CD14-positive monocyte (primary cell): ENCODE measurements at places on chromosomes 2 and 18. TPM values are rescaled to one million over a fixed set of nuclear protein-coding genes. Genes with fewer than 3 reads are reported as not detected.

The SCYGR4 gene
- not detected for polyA plus RNA-seq

The ZNF892 gene
- 0.73 TPM for polyA plus RNA-seq

The FHOD3 gene
- not detected for polyA plus RNA-seq

The STK16 gene
- polyA plus RNA-seq: 16.7 TPM

The METTL8 gene
- polyA plus RNA-seq: 9.8 TPM

The ATG4B gene
- polyA plus RNA-seq: 58.9 TPM

The SMIM21 gene
- polyA plus RNA-seq: not detected

The PLB1 gene
- 35.8 and 36.6 TPM in 2 replicates for polyA plus RNA-seq

The STPG4 gene
- polyA plus RNA-seq: 0.20 and 0.27 TPM in 2 replicates

The CYP27A1 gene
- polyA plus RNA-seq: 214 TPM

DNA sequence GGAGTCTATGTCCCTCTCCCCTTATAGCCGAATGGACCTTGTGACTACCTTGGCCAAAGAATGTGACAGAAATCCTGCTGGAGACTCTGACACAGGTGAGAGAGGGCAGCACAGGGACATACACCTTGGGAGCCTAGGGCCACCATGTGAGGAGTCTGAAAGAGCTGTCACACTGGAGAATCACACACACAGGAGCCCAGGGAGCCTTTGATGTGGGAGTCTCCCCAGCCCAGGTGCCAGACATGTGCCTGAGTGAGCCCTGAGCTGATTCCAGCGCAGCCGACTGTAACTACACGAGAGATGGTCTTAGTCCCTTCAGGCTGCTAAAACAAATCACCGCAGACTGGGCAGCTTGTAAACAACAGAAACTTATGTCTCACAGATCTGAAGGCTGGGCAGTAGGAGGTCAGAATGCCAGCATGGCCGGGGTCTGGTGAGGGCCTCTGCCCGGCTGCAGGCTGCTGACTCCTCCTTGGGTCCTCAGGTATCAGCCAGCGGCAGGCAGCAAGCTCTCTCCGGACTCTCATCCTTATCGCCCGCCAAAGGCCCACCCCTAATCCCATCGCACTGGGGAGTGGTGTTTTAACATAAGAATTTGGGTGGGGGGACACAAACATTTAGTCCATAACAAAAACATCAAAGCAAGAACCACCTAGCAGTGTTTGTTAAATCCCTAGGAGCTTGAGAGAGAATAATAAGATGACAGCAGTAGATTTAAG, 63.8 kb upstream of the GPR45 start:
- no peaks in the 10 kb centered on the region for H3K36me3 ChIP-seq
- no peaks in the 10 kb centered on the region for H3K4me1 ChIP-seq
- H3K27ac ChIP-seq: no peak overlapping the region
- no peak overlapping the region for H3K4me3 ChIP-seq
- no peak for DNase-seq

DNA sequence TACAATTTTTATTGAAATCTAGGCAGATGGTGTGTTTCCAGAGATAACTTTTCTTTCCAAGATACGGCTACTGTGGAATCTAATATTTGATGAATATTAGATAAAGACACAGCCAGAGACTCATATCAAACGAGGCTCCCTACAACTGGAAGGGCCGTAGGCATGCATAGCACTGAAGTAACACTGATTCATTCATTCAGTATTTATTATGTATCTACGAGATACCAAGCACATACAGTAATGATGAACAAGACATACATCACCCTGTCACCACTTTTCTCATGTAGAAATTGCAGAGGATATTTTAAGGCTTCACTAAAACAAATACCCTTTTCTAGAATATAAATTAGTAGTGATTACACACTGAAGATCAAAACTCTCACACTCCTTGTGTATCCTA, 74.5 kb downstream of the KCTD18 start:
- no peak for DNase-seq
- no peaks in the 10 kb centered on the region for H3K27me3 ChIP-seq
- H3K4me3 ChIP-seq: no peak overlapping the region
- H3K36me3 ChIP-seq: no peaks in the 10 kb centered on the region

DNA sequence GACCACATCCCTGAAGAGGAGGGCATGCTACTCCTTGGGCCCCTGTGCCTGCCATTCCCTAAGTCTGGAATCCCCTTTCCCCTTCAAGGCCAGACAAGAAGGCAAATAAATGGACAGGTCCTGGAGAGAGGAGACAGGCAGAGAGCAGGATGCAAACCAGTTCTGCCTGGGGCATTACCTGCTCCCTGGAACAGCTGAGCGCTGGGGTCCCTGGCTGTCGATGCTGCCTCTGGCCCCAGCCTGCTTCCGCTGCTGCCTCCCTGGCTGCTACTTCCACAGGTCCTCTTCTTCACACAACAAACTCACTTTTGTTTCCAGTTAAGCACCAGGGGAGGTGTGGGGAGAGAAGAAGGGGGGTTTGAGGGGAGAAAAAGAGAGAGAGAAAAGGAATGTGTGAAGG, 53.1 kb downstream of the SLC4A5 start:
- H3K36me3 ChIP-seq: no peaks in the 10 kb centered on the region
- H3K27me3 ChIP-seq: no peaks in the 10 kb centered on the region
- H3K4me3 ChIP-seq: no peak overlapping the region
- H3K27ac ChIP-seq: no peak overlapping the region
- no peak for DNase-seq

- peaks cover 14% of the 10 kb centered on the region for H3K36me3 ChIP-seq
- no peaks in the 10 kb centered on the region for H3K27me3 ChIP-seq
- H3K4me1 ChIP-seq: peaks cover 47% of the 10 kb centered on the region
- H3K4me3 ChIP-seq: no peak overlapping the region
These were observed 46.5 kb downstream of the MBP start for GRCh38 chr18:77086034-77086433.

GRCh38 chr2:174597345-174598047, at the start of gene WIPF1:
TSS of gene WIPF1 (minus strand) at chr2:174597804. CDS start at chr2:174585573, 12,231 bp downstream.
- no peaks in the 10 kb centered on the region for H3K27me3 ChIP-seq
- DNase-seq: peak; percentile 95
- H3K4me1 ChIP-seq: peaks cover 87% of the 10 kb centered on the region
- peaks cover 15% of the 10 kb centered on the region for H3K36me3 ChIP-seq
- peak within 1 kb of the TSS; percentile 96 for H3K27ac ChIP-seq
- peak within 1 kb of the TSS; percentile 97 for H3K4me3 ChIP-seq

- H3K27ac ChIP-seq: no peak overlapping the region
- H3K27me3 ChIP-seq: no peaks in the 10 kb centered on the region
- H3K36me3 ChIP-seq: no peaks in the 10 kb centered on the region
- DNase-seq: no peak
These were observed 35.8 kb upstream of the PTPN4 start for GRCh38 chr2:119723784-119724467.

DNA sequence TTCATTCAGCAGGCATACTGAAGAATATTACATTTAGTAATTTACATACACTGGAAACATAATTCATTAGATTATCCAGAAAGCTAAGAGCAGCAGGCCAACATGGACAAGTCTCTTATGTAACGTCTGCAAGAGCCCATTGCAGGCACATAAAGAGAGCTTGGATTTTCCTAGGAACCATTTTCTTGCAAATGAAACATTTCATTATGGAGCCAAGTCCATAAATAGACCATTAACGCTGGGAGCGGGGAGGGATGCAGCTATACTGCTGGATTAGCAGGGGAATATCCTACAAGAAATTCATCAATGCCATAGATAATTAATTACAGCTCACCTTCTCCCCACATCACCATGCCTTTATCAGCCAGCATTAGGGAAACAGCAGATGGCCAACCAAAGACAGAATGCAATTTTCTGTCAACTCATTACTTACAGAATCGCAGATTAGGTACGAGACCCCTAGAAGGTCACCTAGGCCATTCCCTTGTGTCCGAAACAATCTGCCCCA, 170.4 kb downstream of the C1D start:
- no peak overlapping the region for H3K4me3 ChIP-seq
- H3K27me3 ChIP-seq: no peaks in the 10 kb centered on the region
- no peak for DNase-seq
- no peak overlapping the region for H3K27ac ChIP-seq

GRCh38 chr18:32770054-32770665, 2.7 kb downstream of the KLHL14 start:
- no peak for DNase-seq
- peaks cover 45% of the 10 kb centered on the region for H3K27me3 ChIP-seq
- H3K4me1 ChIP-seq: no peaks in the 10 kb centered on the region
- no peak overlapping the region for H3K4me3 ChIP-seq
- no peaks in the 10 kb centered on the region for H3K36me3 ChIP-seq

DNA sequence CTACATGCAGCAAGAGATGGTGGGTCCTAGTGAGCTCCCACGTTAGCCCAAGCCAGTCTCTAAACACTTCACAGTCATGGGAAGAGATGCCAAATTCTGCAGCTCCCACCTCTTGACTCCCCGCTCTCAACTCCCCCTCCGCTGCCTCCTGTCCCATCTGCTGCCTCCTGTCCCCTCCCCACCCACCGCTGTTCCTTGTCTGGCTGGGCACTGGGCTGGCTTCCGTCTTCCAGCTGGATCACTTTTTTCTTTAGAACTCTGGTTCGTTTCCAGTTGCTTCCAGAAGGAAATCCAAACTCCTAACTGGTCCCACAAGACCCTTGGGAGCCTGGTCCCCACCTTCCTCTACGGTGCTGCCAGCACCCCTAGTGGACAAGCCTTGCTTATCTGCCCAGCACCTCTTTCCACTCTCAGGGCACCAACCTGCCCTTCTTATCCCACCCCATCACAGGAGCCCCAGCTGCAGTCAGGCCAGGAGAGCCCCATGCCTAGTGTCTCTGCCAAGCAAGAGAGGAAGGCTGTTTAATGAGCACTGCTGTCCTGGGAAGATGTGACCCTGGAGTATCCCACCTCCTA, 12.1 kb upstream of the TWIST2 start:
- H3K27me3 ChIP-seq: peaks cover 7% of the 10 kb centered on the region
- H3K36me3 ChIP-seq: no peaks in the 10 kb centered on the region
- no peak for DNase-seq
- H3K27ac ChIP-seq: no peak overlapping the region
- H3K4me3 ChIP-seq: no peak overlapping the region
- H3K4me1 ChIP-seq: no peaks in the 10 kb centered on the region

GRCh38 chr2:8344144-8345097, 337.4 kb upstream of the ID2 start:
- DNase-seq: no peak
- no peak overlapping the region for H3K4me3 ChIP-seq
- no peak overlapping the region for H3K27ac ChIP-seq
- H3K4me1 ChIP-seq: peaks cover 10% of the 10 kb centered on the region
- no peaks in the 10 kb centered on the region for H3K27me3 ChIP-seq

- H3K4me3 ChIP-seq: peak overlapping the region; percentile 98
- DNase-seq: peak; percentile 34
- peak overlapping the region; percentile 97 for H3K27ac ChIP-seq
- peaks cover 52% of the 10 kb centered on the region for H3K36me3 ChIP-seq
- H3K4me1 ChIP-seq: peaks cover 25% of the 10 kb centered on the region
These were observed 759 bp downstream of the PPP4R3B start for GRCh38 chr2:55616551-55617174.

DNA sequence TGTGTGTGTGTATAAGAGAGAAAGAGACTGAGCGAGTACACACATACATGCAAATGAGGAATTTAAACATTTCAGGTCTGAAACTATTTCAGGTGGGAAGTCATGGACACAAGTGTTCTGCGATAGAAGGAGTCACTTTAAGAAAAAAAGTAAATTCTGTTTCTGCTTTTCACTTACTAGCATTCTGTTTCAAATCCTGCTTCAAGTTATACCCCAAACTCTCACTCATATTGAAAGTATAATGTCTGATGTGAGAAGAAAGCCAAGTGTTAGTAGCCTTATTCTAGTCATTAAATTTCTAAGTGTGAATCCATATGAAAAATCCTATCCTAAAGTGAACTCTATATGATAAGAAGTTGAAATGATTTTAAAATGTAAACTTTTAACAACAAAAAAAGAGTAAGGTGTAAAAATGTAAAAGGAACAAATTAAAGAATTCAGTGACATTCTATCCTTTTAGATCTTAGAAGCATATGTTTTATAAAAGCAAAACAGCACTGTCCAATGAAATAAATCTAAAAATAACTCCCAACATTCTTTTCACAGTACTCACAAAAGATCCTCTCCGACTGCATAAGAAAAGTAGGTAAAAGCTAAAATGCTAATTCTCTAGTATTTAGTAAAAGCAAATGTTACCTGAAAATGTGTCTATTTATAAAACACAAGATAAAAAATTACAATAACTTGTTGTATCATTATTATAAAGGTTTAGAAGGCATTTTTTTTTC, 570.6 kb downstream of the ZEB2 start:
- no peaks in the 10 kb centered on the region for H3K36me3 ChIP-seq
- DNase-seq: no peak
- H3K27ac ChIP-seq: no peak overlapping the region
- no peaks in the 10 kb centered on the region for H3K4me1 ChIP-seq

DNA sequence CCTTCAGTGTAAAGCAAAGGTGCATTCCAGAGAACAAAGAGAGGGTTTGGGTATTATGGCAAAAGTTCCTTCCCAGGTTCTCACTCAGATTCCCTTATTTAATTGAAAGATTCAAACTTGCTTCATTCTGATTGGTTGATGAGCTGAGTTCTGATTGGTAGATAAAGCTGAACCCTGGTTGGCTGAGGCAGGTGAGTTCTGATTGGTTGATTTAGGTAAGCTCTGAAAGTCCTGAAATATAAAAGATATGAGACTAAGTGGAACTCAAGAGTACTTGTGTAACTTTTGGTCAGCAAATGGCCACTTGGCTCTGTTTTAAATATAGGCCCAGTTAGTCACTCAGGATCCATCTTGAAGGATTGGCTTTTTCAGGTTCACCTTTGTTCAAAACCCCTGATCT, 99.8 kb upstream of the FBXO11 start:
- H3K36me3 ChIP-seq: no peaks in the 10 kb centered on the region
- H3K4me1 ChIP-seq: no peaks in the 10 kb centered on the region
- no peak overlapping the region for H3K27ac ChIP-seq

DNA sequence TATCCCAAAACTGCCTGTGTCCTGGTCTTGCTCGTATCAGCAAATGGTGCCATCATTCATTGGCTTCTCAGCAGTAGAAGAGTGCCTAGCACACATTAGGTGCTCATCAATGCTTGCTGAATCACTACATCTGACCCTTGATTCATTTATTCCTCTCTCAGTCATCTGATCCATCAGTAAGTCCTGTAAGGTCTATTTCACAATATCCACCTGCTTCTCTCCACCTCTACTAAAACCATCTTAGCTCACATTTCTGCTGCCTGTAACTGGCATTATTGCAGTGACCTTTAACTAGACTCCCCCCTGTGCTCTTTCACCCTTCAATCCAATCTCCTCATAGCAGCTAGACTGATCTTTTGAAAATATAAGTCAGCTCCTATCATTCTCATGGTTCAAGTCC, 387.6 kb upstream of the SPRED2 start:
- DNase-seq: no peak
- no peaks in the 10 kb centered on the region for H3K27me3 ChIP-seq
- H3K27ac ChIP-seq: no peak overlapping the region
- no peaks in the 10 kb centered on the region for H3K4me1 ChIP-seq
- H3K4me3 ChIP-seq: no peak overlapping the region
